ENCODE measurements at places on chromosomes 1 and 21. TPM values are rescaled to one million over a fixed set of nuclear protein-coding genes. Genes with fewer than 3 reads are reported as not detected.

Gene MYBPH
- total RNA-seq = not detected

Gene CASZ1
- total RNA-seq = 0.99 TPM

Gene ARTN
- not detected for total RNA-seq

Gene AMY1C
- not detected for total RNA-seq

Gene KHDC4
- 35.6 TPM for total RNA-seq

Gene MAGOH
- total RNA-seq = 78.5 TPM

Gene OR2T2
- total RNA-seq = not detected

Gene HOOK1
- not detected for total RNA-seq

Gene RAB7B
- 0.59 TPM for total RNA-seq

Gene COX20
- 19.8 TPM for total RNA-seq

Gene COL8A2
- 3.7 TPM for total RNA-seq

Gene BACE2
- 132 TPM for total RNA-seq

Gene ZBED6
- 11.2 TPM for total RNA-seq

Gene STIL
- 15.8 TPM for total RNA-seq

Gene MAB21L3
- total RNA-seq = not detected

Gene ELAVL4
- not detected for total RNA-seq

Gene SHE
- 60.6 TPM for total RNA-seq

Gene NPR1
- total RNA-seq = 18.5 TPM

Gene ANXA9
- not detected for total RNA-seq

Gene SMPDL3B
- total RNA-seq = 0.26 TPM

Gene SAMD11
- 0.07 TPM for total RNA-seq

Gene SETD4
- 17.3 TPM for total RNA-seq
